Activated CD4-positive, alpha-beta T cell treated with anti-CD3 and anti-CD28 coated beads, Interleukin-2, amount 10 ng/mL, durations not matched to agents 7 days and 5 days (primary cell): ENCODE measurements at places on chromosomes 3 and 15.

- DNase-seq = no peak
Observed at GRCh38 chr3:127827808-127828207, 5.5 kb upstream of the MGLL start.

DNA sequence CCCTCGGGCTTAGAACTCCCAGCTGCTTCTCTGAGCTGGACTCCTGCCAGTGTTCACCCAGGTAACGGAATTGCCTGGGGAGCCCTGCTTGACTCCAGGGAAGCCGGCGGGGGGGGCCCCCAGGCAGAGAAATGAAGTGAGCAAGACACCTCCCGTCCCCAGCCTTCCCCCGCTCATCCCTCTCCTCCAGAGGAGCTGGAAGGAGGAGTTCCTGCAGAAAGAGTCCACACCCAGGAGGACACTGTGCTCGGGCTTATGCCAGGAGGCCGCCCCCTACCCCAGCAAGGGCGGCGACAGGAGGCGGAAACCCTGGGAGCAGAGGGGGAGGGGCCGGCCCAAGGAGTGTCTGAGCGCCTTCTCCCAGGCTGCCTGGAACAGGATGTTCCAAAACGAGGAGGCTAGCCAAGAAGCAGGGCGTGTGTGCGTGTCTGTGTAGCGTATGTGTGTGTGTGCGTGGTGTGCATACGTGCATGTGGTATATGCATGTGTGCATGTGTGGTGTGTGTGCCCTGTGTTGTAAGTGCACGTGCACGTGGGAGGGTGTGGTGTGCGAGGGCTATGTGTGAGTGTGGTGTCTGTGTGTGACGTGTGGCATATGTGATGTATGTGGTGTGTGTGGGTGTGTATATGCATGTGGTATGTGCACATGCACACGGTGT, 511.3 kb downstream of the SHQ1 start:
- DNase-seq = no peak

DNA sequence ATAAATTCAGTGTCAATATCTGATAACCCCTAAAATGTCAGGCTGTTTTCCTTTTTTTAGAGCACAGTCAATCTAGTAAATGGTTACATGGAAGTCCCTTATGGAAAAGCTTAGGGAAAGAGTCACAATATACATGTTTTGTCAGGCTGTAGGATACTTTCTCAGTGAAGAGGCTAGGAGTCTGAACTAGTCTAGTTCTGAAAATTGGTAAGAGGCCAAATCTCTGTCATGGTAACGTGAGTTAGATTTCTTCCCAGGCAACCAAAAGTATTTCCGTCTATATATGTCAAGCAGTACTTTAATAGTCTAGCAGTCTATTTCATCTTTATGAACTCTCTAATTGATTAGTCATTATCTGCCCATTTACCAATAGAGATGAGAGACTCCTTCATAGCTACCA, 215.9 kb upstream of the LRRC3B start:
- DNase-seq = no peak

DNA sequence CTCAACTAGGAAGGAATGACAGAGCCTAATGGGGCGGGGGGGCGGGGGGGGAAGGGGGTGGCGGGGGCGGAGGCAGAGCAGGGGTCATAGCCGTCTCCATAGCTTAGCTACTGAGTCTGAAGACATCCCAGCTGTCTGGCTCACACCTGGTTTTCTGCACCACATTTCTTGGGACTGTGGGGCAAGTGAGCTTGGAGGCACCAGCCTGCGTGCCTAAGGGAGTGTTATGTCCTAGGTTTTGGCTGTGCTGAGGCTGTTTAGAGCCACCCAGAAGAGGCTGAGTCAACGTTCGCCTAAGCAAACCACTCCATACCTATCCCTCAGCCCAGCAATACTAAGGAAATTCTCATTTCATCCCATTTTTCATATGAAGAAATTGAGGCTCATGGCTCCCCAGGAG, 1.4 kb downstream of the IL17RD start:
- DNase-seq = no peak

DNA sequence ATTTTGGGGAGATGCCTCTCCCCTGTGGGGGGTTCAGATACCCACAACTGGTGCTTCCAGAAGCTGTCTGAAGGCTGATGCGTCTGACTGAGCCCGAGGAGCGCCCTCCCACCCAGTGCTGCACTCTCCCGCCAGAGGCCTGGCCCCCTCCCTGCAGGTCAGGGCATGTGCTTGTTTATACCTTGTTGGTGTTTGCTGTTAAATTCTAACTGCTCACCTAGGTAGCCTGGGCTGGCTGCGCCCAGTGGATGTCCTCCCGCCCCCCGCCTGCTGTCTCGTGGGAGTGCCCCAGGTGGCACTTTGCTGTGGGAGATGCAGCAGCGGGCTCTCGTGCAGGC, 12.9 kb downstream of the KLF13 start:
- no peak for DNase-seq

- no peak for DNase-seq
Observed at GRCh38 chr15:50751394-50751793, 14.1 kb downstream of the SPPL2A start.

- DNase-seq = no peak
Observed at GRCh38 chr15:57923306-57923705, 142.2 kb downstream of the ALDH1A2 start.

DNA sequence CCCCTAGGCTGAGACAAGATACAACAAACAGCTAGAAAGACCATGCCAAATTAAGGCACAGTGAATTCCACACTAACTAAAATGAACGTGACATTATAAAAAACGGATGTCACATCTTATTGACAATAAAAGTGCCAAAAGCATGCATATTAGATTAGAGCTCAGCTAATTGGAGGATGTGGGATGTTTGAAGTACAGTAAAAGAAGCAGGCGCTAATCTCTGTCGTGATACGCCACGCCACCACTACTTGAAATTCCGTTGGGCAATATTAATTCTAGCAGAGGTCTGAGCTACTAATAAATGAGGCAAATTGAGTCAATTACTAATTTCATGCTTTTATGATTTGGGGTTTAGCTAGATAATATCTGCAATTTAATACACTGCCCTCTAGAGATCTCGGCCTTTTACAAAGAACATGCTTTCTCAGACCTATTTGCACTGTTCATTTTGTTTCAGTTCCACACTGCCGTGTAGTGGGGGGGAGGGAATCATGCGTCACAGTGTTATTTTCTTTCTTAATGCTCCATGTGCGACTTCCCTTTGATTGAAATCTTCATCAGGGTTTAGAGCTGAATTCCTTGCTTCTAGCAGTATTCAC, 52.9 kb upstream of the ROBO2 start:
- no peak for DNase-seq

DNA sequence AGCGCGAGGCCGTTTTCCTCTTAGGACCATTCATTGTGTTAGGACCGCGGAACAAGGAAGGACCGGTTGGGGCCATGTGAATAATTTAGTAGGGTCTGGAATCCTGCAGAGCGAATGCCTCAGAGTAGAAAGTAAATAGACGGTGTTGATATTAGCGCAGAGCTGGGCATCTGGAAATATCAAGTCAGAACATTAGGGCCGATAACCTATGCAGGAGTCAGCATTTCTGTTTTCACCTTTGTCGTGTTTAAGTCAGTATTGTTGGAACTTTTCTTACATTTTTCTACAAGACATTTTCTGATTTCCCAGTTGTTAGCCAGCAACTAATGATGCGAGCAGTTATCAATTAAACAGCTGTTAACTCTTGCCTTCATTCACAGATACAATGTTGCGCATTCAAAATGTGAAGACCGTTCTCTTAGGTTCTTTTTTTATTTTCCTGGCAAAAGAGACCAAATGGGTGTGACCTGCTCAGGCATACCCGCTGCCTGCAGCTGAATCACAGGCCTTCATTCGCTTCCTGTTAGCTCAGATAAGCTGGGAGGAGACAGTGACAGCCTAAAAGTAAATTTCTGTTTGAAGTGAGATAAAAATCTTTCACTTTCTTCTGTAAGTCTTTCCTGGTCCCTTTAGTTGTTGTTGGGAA, 966 bp upstream of the PKM start:
- peak; percentile 71 for DNase-seq

DNA sequence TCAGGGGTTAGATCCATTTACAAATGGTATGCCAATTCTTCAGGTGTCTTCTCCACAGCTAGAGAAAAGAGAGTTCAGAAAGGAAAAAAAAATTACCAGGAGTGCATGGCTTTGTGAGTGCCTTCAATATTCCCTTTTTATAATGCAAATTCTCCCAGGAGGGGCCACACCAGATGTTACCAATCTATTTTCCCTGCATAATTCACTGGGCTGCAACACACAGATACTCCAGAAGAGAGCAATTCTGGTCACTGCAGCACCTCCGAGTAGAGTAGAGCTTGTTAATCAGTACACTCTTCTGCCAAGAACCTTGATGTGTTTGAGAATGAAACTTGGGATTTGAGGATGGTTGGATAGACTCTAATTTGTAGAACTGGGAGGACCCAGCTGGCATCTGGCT, 80.7 kb upstream of the SPRED1 start:
- no peak for DNase-seq

GRCh38 chr15:26945046-26945445, 25.9 kb upstream of the GABRG3 start:
- DNase-seq = no peak

DNA sequence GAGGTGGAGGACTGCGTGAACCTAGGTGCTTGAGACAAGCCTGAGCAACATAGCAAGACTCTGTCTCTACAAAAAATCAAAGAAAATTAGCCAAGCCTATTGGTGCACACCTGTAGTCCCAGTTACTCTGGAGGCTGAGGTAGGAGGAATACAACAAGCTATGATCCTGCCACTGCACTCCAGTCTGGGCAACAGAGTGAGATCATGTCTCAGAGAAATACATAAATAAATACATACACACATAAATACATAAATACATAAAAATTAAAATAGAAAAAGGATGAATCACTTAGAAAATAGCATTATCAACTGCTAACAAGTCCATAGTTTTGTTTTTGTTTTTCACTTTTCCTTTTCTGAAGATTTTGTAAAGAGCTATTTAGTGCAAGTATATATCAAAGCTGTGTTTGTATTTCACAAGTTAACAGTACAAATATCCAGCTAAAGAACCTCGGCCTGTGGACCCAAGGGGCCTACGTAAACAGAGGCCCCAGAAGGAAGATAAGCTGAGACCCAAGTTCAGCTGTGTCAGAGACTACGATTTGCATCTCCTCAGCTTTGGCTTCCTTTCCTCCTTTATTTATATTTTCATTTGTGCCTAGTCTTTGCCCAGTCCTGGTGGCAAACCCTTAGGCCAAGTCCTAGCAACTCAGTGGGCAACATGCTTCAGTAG, 67.1 kb upstream of the ROBO2 start:
- DNase-seq = no peak

- no peak for DNase-seq
Observed at GRCh38 chr3:58296843-58297242, 9.2 kb upstream of the RPP14 start.

DNA sequence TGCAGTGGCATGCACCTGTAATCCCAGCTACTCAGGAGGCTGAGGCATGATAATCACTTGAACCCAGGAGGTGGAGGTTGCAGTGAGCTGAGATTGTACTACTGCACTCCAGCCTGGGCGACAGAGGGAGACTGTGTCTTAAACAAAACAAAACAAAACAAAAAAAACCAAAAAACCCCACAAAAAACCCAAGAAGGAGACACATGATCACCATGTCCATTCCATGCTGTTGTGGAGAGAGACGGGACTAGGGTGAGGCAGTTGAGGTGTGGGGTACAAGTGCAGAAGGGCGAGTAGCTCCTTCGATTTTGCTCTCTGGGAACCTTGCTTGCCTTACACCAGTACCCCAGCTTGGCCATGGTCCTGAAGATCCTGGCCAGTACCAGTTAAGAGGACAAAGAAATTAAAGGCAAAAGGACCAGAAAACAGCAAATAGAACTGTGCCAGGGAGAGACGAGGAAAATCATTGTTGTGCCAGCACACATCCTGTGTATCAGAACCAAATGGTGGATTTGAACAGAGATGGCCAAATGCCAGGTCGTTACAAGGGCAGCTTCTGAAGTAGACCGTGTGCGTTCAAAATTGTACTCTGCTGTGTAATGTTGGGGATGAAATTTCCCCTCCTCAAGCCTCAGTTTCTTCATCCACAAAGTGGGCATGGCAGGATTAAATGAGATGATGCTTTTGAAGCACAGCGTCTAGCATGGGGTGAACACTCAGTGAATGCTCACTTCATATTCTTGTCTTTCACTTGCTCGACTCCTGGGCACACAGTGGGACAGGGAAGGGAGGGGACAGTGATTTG, 42.9 kb upstream of the CTSH start:
- DNase-seq = no peak

DNA sequence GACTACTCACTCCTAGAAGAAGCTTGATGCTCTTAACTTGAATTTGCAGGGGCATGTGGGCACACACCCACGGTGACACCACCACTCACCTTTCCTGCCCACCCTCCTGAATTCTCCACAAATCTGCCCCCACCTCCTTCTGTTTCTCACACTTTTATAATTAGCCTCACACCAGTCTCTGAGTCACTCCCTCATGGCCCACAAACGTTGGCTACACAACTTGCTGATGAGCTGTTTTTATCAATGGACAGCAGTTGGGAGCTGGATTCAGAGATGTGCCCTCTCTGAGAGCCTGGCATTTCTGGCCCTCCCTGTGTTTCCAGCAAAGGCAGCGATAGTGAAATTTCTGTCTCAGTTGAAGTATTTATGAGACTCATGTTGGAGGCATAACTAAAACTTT, 1.3 kb downstream of the COLQ start:
- no peak for DNase-seq

DNA sequence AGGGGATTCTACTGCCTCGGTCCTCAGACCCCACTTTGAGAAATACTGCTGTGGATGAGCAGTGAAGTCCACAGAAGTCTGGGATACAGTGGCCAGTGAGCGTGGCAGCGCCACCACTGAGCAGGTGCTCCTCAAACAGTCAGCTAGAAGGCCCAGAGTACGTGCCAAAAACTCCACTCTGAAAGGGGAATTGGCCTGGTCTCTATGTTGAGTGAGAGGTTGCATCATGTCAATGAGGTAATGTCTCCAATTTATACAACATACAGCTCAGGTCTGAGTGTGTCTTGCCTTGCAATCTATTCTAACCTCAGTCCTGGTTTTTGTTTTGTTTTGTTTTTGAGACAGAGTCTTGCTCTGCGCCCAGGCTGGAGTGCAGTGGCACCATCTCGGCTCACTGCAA, 53.3 kb upstream of the ETV5 start:
- no peak for DNase-seq

- DNase-seq = no peak
Observed at GRCh38 chr3:161073181-161073580, 32.0 kb downstream of the B3GALNT1 start.

GRCh38 chr15:68630211-68630555, 51.4 kb downstream of the CORO2B start:
- DNase-seq = no peak

DNA sequence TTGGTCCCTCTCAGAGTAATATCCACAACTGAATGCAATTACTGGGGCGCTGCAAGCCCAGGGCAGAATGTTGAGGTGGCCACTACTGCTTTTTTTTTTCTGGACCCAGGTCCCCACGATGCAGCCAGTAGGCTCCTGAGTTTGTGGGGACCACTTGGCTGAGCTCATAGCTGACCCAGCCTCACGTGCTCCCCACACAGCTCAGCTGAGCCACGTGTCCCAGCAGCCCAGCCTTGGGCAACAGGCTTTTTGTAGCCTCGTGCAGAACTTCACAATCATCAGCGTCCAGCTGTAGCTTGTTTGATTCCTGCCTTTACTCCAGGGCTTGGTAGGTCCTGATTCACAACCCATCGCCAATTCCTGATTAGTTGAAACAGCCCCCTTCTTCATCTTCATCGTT, 117.3 kb downstream of the ETFA start:
- DNase-seq = no peak

GRCh38 chr3:143814443-143814889, 33.8 kb downstream of the SLC9A9 start:
- DNase-seq = peak; percentile 10
